Gastroesophageal sphincter (tissue), 4 donors: ENCODE measurements at places on chromosomes 5 and 9. TPM values are rescaled to one million over a fixed set of nuclear protein-coding genes. Genes with fewer than 3 reads are reported as not detected.
A peak's percentile ranks its signal among the peaks of the same experiment; 100 is the strongest.

The GFI1B gene
- total RNA-seq: not detected

The C5orf46 gene
- not detected for total RNA-seq

The SHROOM1 gene
- total RNA-seq: 10.3 TPM

The PCDHB15 gene
- total RNA-seq: 3.2 TPM

The CDH12 gene
- 0.12 TPM for total RNA-seq

The LCN9 gene
- total RNA-seq: not detected

The DRD1 gene
- 0.13 TPM for total RNA-seq

The ANGPTL2 gene
- 50.0 TPM for total RNA-seq

The BAAT gene
- not detected for total RNA-seq

The PTGR1 gene
- 59.6 TPM for total RNA-seq

The SLC6A19 gene
- total RNA-seq: not detected

The ZNF618 gene
- 6.2 TPM for total RNA-seq

The SHC3 gene
- total RNA-seq: 4.9 TPM

GRCh38 chr5:29972597-29972996 is 1220.9 kb upstream of the CDH6 start:
- ATAC-seq: no peak

GRCh38 chr5:158326256-158326655 is 467.3 kb upstream of the CLINT1 start:
- ATAC-seq: no peak

DNA sequence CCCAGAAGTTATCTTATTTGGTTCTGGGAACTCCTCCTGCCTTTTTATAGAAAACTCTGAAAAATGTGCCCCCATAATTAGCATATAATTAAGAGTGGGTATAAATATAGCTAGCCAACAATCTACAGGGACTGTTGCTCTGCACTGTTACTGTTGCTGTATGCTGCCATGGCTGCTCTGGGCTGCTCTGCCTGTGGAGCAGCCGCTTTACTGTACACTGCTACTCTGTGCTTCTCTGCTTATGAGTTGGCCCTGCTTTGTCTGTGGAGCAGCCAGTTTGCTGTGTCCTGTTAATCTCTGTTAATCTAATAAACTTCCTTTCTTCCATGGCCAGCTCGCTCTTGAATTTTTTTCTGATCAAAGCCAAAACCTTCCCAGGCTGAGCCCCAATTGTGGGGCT is 2244.0 kb upstream of the ACO1 start:
- no peak for ATAC-seq

- ATAC-seq: no peak
Measured at GRCh38 chr5:79954620-79955019, 36.4 kb downstream of the MTX3 start.

DNA sequence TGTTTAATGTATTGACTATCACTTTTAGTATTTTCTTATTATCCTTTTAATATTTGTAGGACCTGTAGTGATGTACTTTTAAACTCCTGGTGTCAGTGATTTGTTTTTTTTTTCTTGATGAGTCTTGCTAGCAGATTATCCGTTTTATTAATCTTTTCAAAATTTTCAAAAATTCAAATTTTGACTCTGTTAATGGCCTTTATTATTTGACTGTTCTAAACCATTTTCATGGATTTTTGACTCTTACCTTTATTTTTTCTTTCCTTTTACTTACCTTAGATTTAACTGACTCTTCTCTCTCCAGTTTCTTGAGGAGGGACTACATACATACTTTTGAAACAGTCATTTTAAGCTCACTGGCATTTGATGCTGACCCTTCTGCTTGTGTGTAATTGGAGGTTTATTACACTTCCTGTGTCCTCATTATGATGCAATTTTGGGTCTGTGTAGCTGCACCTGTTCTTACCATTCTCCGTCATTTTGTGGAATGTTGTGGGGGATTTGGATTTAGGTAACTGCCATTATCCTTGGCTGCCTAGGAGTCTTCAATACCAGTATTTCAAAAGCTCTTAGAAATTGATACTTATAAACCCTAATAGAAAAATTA is 32.0 kb upstream of the EXOC3 start:
- ATAC-seq: no peak

- ATAC-seq: no peak
Measured at GRCh38 chr9:26228273-26228672, 550.0 kb upstream of the TUSC1 start.

DNA sequence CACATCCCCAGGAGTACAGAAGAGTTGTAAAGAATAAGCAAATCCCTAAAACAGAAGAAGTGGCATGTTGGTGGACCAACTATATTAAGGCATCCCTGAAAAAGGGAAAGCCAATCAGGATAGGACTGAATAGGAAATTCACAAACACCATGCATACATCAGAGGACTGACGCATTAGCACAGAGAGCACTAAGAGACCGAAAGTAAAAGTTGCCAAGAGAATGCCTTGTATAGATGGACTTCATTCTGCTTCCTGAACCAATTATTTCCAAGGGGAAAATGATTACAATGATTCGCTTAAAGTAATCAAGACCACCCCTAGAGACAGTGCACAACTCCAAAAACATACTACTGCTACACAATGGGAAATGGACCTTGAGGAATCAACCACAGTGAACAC is 33.5 kb downstream of the SHC3 start:
- ATAC-seq: no peak

DNA sequence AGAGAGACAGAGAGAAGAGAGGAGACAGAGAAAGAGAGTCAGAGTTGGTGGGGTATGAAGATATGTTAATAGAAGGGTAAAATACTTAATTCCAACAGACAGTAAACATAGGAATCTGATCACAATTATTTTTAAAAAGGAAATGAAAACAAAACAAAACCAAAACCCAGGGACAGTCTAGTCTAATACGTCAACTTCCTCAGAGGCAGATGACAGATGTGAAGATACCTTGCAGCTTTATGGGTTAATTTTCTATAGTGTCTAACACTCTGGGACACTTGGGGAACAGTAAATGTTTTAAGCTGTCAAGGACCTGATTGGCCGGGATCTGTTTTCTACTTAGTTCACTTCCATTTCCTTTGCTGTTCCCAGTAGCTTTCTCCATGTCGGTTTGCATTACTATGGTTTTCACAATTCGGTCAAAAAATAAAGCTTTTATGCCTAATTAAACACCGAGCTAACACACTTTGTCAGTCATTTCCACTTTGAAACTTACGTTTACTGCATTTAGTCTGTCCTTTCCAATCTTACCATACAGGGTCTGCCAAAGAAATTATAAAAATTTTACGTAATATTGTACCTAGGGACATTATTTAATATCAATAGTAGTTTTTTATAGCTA is 216.5 kb downstream of the MCTP1 start:
- ATAC-seq: no peak

- no peak for ATAC-seq
Measured at GRCh38 chr5:1331861-1332405, 13.0 kb downstream of the CLPTM1L start.

DNA sequence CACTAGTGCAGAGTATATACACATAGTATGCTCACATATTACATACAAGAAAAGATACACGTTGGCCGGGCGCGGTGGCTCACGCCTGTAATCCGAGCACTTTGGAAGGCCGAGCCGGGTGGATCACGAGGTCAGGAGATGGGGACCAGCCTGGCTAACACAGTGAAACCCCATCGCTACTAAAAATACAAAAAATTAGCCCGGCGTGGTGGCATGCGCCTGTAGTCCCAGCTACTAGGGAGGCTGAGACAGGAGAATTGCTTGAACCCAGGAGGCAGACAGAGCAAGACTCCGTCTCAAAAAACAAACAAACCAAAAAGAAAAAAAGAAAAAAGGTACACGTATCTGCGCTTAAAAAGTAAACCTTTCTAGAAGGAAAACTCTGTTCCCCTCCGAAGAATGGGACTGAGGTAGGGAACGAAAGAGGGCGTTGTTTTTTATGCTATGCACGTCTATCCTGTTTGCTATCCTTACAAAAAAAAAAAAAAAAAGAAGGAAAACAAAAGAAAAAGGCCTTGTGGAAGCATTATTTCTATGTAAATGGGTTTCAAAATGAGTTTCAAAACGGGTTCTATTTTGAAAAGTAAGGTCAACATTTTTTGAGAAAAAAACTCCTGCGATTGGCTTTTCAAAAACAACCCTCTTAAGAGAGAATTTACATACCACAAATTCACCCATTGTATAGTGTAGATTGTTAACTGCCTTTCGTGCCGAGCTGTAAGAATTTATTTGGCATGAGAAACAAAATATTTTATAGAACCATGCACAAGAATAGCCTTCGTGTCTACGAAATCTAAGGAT is 1.2 kb downstream of the AK3 start:
- no peak for ATAC-seq

- ATAC-seq: peak; percentile 40
Measured at GRCh38 chr5:132556153-132556762, 519 bp upstream of the RAD50 start.

DNA sequence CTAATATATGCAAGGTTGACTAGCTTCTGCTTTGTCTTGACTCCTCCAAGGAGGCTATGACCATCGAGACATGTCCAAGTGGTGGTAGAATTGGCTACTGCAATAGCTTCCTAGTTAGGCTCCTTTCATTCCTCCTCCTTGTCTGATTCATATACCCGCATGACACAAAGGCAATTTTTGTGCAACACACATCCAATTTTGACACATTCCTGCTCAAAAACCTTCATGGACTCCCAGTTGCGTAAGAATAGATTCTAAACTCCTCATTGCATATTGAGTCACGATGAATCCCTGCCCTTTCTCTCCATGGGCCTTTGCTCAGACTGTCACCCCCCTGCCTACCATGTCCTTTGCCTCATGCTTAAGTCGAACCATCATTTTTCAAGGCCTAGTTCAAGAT is 344.5 kb downstream of the ACTL7B start:
- ATAC-seq: no peak

GRCh38 chr5:165057145-165057544 is 1551.7 kb downstream of the MAT2B start:
- no peak for ATAC-seq

DNA sequence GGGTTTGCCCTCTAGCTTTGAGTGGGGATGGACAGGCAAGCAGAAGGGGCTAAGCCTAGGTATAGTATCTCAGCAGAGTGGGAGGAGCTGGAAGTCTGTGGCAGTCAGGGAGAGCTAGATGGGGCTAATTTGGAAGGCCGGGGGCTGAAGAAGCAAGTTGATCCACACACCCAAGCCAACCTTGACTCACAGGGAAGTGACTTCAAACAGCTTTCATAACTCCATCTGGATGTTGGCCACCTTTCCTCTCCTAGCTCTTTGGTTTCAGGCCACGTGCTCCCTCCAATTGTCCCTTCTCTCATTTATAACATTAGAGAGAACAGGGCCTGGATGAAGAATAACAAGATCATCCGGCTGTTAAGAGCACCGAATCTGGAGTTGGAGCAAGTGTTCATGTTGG is 36.8 kb downstream of the EGR1 start:
- peak; percentile 30 for ATAC-seq

DNA sequence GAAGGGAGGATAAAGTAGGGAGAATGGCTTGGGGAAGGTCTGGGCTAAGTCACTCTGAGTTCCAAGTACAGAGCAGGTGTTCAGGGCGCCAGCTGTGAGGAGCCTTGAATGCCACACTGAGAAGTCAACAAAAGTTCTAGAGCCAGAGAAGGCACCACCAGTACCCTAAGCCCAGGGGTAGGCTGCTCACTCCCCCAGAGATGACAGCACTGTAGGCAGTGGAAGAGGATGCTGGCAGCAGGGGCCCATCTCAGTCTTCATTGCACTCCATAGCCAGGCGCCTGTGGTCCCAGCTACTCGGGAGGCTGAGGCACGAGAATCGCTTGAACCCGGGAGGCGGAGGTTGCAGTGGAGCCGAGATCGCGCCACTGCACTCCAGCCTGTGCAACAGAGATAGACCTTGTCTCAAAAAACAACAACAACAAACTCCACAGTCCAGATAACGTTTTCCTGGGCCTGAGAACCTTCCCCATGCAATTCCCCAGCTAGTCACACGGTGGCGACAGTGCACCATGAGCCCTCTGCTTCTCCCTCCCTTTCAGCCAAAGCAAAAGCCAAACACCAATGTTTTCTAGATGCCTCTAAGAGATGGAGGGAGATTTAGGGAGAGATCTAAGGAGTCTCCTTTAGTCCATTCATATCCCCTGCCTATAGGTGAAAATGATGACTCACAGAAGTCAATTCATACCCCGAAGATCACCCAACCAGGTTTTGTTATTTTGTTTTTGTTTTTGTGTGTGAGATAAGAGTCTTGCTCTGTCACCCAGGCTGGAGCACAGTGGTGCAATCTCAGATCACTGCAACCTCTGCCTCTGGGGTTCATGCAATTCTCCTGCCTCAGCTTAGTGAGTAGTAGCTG is 19.8 kb upstream of the NSD1 start:
- ATAC-seq: peak; percentile 49

- no peak for ATAC-seq
Measured at GRCh38 chr5:133827011-133827410, 141.4 kb downstream of the C5orf15 start.

- no peak for ATAC-seq
Measured at GRCh38 chr5:119275601-119276173, 80.1 kb upstream of the TNFAIP8 start.

GRCh38 chr9:136311051-136312008 is 7.4 kb upstream of the CCDC187 start:
- ATAC-seq: no peak

- ATAC-seq: no peak
Measured at GRCh38 chr9:120655005-120655622, 59.2 kb downstream of the MEGF9 start.

- ATAC-seq: no peak
Measured at GRCh38 chr9:93082841-93083411, 13.1 kb upstream of the CARD19 start.

- peak; percentile 87 for ATAC-seq
Measured at GRCh38 chr9:97703437-97704344, 6.6 kb upstream of the XPA start.

DNA sequence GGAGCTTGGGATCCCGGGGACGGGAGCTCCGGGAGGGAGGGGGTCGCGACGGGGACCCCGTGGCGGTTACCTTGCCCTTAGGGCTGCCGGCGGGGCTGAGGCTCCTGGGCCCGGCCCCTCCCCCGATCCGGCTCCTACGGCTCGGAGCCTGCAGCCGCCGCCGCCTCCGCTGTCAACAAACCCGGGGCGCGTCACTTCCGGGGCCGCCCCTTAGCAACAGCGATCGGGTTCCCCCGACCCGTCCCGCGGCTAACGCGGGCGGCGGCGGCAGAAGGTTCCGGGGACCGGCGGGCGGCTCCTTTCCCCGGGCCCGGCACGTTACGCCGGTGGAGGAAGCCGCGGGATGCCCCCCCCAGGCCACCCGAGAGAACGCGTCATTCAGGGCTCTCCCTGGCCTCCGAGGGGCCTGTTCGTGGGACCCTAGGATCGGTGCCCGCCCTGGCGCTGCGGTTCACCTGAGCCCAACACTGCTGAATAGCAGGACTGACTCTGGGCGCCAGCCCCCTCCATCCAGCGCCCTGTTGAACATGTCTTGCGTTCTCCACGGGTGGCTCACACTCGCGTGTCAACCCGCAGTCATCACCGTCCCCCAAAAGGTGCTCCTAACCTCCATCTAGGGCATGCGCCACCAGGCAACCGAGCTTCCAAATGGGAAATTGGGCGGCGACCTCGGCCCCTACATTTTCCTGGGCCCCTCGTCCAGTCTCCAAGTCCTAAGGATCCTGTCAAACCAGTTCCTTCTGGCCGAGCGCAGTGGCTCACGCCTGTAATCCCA is at the start of gene ZER1:
Gene ZER1, minus strand, starts transcription at position 183 of the 775 bp plus-strand sequence. CDS start 16,362 bp downstream, outside the sequence.
- peak; percentile 99 for ATAC-seq
